NCI-H2227 treated with DMSO at 0.1 percent for 48 hours (cell line): ENCODE measurements at places on chromosomes 7 and 10.
A peak's percentile ranks its signal among the peaks of the same experiment; 100 is the strongest.

GRCh38 chr7:129886167-129886817 is 66.5 kb downstream of the UBE2H start:
- DNase-seq = no peak

DNA sequence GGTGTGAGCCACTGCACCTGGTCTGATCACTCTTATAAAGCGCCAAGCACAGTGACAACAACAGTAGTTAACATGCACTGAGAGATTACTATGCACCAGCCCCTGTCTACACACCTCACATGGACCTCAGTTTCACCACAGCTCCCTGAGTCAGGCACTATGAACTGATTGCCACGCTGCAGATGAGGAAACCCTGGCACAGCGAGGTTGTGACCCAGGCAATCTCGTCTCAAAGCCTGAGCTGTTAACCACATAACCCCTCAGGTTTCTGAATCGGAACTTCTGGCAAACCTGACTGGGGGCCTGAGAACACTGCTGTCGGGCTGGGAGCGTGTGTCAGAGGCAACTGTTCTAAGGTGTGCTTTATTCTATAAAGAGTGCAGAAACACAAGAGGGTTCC is 150.8 kb downstream of the RNF216 start:
- DNase-seq = no peak

- no peak for DNase-seq
Measured at GRCh38 chr7:37510043-37510634, 61.5 kb upstream of the ELMO1 start.

- peak; percentile 36 for DNase-seq
Measured at GRCh38 chr7:39458061-39458745, 108.0 kb upstream of the YAE1 start.

DNA sequence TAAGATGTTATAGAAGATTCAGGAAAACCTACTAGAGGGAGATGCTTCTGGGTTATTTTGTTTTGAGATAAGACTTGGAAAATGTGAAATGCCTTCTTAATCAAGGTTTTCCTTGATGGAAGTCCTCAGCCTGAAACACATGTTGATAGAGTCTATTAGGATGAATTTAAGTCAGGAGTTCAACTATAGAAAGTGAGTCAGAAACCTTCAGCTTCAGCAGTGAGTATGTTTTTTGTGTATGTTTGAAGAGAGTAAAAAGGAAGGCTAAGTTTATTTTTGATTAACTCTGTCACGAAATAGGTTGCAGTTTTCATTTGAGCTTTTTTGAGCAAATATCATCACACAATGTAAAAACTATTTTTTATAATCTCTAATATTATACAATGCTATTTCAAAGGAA is 114.6 kb downstream of the HGF start:
- DNase-seq = no peak

- no peak for DNase-seq
Measured at GRCh38 chr7:1455955-1456354, 3.3 kb downstream of the MICALL2 start.

GRCh38 chr10:78033637-78034470 is at the start of gene RPS24:
Gene RPS24 (plus strand): TSS chr10:78033863. CDS start chr10:78033902, 39 bp downstream.
- DNase-seq = peak; percentile 88

DNA sequence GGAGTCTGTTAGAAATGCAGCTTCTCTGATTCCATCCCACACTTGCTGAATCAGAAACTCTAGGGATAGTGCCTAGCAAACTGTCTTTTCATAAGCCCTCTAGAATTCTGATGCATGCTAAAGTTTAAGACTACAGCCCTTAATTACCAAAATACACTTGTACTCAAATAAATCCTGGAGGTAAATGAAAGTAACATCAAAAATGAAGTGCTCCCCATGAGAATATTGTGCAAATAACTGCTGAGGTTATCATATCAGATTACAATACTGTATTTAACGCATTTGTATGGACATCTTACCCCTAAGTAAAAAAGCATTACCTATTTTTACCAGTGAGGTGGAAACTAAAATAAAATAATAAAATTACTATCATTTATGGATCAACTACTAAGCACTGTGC is 104.7 kb downstream of the CHCHD3 start:
- DNase-seq = no peak

DNA sequence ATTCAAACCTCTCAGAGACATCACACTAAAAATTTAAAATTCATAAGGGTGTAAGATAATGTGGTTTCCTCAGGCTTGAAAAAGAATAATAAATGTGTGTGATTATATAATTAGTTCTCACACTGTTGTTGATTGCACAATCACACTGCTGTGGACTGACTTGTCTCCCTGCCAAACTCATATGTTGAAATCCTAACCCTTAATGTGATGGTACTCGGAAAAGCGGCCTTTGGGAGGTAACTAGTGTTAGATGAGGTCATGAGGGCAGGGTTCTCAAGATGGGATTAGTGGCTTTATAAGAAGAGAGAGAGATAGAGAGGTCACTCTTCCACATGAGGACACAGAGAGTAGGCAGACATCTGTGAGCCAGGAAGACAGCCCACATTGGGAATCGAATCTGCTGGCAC is 128.5 kb upstream of the COL1A2 start:
- no peak for DNase-seq

- no peak for DNase-seq
Measured at GRCh38 chr7:148774471-148774870, 75.8 kb downstream of the CUL1 start.

GRCh38 chr10:45614869-45615268 is 57.7 kb downstream of the ZFAND4 start:
- DNase-seq = no peak

DNA sequence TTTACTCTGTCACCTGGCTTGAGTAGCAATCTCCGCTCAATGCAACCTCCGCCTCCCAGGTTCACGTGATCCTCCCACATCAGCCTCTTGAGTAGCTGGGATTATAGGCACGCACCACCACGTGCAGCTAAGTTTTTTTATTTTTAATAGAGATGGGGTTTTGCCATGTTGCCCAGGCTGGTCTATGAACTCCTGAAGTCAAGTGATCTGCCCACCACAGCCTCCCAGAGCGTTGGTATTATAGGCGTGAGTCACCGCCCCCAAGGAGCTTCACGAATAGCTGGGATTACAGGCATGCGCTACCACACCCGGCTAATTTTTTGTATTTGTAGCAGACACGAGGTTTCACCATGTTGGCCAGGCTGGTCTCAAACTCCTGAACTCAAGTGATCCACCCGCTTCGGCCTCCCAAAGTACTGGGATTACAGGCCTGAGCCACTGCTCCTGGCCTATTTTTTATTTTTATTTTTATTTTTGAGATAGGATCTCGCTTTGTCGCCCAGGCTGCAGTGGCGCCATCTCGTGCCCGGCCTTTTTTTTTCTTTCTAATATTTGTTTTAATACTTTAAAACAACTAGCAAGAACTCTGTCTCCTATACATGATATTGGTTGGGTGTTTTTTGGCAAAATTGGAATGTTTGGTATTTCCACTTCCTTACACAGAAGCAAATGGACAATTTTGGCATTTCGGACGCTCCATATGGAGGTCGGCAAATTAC is 1.1 kb downstream of the EFCAB10 start:
- peak; percentile 62 for DNase-seq

DNA sequence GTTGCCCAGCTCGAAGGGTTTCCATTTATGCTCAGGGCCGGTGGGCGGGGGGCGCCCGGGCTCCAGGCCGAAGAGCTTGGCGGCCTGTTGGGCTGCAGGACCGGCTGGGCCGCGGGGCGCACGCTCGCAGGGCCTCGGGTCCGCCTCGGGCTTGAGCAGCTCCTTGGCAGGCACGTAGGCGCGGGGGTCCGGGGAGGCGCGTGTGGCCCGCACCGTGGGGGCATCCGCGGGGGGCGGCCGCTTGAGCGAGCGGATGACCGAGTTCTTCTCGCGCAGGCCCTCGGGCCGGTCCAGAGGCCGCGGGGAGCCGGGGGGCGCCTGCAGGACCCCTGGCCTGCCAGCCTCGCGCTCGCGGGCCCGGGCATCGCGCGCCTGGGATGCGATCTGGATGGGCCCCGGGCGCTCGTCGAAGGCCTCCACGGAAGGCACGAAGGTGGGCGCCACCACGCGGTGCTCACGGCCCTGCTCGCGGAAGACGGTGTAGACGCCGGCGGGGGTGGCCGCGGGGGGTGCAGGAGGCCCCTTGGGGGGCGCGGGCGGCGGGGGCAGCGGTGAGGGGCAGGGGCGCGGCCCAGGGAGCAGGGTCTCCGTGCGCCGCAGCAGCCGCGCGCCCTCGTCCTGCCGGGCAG is 35.2 kb downstream of the TNRC18 start:
- DNase-seq = no peak

- DNase-seq = no peak
Measured at GRCh38 chr10:12287772-12288171, 61.6 kb upstream of the CAMK1D start.
